ENCODE measurements at places on chromosomes 6 and 20.

- no peak for DNase-seq
These were observed 107.9 kb upstream of the CARMIL1 start for GRCh38 chr6:25171301-25171700.

- DNase-seq = no peak
These were observed 13.1 kb downstream of the ZNF341 start for GRCh38 chr20:33744773-33745385.

DNA sequence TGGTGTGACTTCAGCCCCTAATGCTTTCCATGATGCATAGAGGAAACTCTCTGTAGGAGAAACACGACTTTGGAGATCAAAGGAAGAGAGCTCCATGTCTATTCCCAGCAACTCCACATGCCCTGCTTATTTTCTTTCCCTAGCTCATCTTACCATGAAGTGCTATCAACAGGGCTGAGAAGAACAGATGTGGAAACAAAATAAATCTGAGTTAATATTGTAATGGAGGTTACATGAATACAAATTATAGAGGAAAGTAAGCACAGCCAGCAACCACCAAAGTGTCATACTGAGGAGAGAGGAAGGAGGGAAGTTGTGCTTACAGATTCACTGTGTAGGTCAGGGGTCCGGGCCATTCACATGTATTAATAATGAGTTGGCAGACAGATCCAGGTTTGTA lies 157.5 kb downstream of the RFPL4B start:
- DNase-seq = no peak

DNA sequence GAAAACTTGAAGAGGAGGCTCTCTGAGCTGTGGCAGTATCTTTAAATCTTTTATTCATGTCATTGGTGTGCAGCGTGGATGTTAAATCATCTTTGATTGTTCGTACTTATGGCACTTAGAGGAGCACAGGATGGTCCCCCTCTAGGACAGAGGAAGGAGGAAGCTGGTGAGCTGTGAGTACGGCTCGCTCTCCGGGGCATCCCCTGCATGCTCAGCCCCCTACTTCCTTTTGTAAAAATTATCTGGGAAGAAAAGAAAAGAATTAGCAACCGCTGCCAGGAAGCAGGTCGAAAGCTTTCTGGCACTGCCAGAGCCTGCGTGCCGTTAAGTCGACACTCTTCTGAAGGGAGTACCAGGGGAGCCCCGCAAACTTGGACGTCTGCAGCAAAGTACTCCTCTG lies 158.5 kb downstream of the SYNDIG1 start:
- DNase-seq = no peak

- DNase-seq = no peak
These were observed 26.2 kb downstream of the BCAS1 start for GRCh38 chr20:54044156-54044555.

DNA sequence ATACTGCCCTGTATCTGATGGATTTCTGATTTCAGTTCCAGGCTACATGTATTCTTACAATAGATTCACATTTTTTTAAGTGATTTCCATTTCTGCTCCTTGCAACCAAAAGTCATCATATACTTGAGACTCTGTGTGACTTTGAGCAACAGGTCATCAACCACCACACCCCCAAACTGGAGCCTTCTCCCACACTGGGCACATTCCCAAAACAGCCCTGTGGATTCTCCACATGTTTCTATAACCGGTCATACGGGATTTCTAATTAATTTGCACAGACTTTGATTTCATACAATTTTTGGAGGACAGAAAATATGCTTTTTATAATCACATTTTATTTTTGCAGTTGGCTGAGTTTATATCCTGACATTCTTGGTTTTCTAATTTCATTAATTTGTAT lies 317.2 kb upstream of the ID4 start:
- DNase-seq = no peak

- no peak for DNase-seq
These were observed 64.5 kb upstream of the HIVEP1 start for GRCh38 chr6:11947575-11947974.

- DNase-seq = no peak
These were observed 160.3 kb downstream of the MEI4 start for GRCh38 chr6:77813090-77813489.

GRCh38 chr20:49699200-49699992 lies 14.3 kb downstream of the B4GALT5 start:
- DNase-seq = no peak

GRCh38 chr20:22566876-22567658 lies 17.3 kb downstream of the FOXA2 start:
- no peak for DNase-seq

DNA sequence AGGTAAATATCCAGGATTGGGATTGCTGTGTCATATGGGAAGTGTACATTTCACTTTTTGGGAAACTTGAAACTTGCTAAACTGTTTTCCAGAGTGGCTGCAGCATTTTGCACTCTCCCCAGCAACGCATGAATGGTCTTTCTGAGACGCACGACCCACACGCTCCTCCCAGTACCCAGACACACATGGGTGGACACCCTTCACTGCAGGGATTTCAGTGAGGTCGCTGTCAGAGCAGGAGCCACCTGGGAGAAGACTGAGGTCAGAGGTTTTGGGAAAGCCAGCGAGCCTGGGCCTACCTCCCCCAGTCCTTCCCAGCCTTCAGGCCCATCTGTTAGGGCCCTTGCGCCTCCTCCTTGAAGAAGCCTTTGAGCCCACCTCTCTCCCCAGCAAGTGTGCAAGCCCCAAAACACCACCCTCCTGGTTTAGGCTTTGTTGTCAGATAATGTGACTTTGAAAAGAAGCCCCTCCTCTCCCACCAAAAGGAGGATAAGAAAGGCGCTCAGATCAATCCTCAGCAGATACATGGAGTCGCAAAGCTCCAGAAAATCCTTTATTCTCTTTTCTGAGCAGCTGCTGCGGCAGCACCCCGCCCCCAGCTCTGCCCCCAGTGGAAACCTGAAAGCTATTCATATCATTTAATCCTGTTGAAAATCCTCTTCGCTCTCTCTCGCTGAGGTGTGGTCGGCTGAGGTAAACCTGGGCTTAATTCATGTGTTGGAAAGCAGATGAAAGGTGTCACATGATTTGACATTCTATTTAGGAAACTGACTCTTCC lies 12.7 kb upstream of the JAG1 start:
- no peak for DNase-seq

GRCh38 chr6:161135695-161136591 lies 137.9 kb downstream of the AGPAT4 start:
- no peak for DNase-seq

DNA sequence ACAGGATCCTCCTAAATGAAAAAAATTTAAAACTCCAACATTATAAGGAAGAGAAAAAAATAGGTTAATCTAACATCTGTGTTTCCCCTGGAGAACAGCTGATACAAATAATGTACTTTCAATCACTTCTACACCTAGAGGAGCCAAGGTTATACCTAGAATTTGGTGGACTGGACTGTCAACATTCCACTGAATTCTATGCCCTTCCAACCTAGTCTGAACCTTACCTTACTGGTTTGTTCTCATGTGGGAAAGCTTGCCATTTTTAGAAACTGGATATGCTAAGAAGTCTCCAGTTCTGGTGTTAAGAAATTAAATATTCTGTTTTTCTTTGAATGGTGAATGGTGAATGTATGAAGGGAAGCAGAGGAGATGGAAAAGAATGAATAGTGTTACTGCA lies 162.4 kb downstream of the DST start:
- DNase-seq = no peak

DNA sequence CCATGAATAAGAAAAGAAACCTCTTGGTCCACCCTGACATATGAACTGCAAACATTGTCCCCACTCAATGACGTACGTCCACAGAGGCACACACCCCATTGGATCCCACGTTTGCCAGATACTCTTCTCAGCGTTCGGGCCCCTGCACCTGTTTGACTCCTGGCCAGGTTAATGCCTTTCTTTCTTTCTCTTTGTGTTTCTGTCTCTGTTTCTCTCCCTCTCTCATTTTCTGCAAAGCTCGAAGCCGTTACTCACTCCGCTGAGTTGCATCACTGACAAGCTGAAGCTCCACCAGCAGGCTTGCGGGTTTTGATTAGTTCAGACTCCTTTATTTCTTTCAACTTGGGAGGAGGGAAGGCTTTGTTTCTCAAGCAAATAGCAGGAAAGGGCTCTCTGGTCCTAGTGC lies 135.5 kb upstream of the SUPT3H start:
- no peak for DNase-seq

DNA sequence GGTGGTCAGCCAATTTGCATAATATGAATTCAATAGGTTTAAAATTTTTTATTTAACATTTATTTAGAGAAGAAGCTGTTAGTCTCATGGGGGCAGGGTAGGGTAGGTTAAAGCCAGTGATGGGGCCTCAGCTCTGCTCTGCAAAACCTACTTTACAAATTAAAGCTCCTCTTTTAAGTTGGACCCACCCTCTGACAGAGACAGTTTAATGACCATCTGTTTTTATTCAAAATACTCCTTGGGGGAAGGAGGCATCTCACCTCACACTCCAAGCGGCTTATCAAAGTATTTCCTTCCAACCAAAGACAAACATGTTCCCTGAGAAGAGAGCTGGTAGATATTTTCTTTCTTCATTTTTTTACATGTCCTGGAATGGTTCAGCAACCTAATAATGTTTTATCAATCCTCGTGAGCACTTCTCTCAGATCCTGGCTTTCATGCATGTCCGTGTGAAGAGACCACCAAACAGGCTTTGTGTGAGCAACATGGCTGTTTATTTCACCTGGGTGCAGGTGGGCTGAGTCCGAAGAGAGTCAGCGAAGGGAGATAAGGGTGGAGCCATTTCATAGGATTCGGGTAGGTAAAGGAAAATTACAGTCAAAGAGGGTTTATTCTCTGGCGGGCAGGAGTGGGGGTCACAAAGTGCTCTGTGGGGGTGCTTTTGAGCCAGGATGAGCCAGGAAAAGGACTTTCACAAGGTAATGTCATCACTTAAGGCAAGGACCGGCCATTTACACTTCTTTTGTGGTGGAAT lies 184.7 kb downstream of the GJA1 start:
- DNase-seq = no peak

- DNase-seq = no peak
These were observed 170.0 kb downstream of the VEGFA start for GRCh38 chr6:43940071-43940392.

- DNase-seq = no peak
These were observed 423.5 kb upstream of the SLC35B3 start for GRCh38 chr6:8858854-8859331.

DNA sequence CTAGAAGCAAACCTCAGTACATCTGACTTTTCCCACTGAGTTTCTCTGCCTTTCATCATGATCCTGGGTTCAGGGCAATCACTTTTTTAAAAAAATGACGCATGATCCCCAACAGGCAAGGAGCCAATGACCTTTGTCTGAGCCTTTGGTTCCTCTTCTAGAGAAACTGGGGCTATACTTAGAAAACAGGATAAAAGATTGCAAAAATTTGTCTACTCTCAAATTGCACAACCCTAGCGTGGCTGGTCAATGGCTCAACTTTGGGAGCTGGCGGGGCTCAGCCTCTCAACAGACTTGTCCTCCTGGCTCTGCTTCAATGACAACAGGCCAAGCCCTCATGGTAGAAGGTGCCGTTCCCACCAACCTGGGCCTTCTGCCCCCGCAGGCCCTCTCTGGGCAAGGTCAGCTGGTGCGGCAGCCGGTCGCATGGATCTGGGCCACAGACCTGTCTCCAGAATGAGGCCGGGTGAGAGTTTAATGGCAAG lies 48.7 kb downstream of the PDYN start:
- DNase-seq = no peak

DNA sequence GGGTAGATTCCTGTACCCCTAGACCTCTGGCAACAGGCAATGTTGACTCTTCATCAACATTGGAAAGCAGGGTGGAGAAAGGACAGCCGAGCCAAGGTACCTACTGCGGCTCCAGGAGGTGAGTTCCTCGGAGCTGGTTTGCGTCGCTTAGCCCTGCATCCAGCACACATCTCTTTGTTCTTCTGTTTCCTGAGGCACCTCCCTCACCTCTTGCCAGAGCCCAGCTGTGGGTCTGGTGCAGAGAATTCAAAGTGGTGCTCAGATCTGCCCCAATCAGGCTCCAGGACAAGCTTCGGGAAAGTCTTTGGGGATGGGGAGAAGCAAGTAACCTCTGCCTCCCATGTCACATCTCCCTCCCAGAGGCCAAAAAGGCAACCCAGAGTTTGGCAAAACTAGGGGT lies 2.2 kb downstream of the KCNG1 start:
- DNase-seq = no peak

- no peak for DNase-seq
These were observed 235.9 kb upstream of the SUPT3H start for GRCh38 chr6:45613656-45614055.

- no peak for DNase-seq
These were observed 22.4 kb downstream of the SASH1 start for GRCh38 chr6:148365041-148365440.

GRCh38 chr6:17311595-17312311 lies 30.6 kb downstream of the RBM24 start:
- no peak for DNase-seq

- DNase-seq = no peak
These were observed 718.7 kb upstream of the ADGRB3 start for GRCh38 chr6:67916399-67916798.

DNA sequence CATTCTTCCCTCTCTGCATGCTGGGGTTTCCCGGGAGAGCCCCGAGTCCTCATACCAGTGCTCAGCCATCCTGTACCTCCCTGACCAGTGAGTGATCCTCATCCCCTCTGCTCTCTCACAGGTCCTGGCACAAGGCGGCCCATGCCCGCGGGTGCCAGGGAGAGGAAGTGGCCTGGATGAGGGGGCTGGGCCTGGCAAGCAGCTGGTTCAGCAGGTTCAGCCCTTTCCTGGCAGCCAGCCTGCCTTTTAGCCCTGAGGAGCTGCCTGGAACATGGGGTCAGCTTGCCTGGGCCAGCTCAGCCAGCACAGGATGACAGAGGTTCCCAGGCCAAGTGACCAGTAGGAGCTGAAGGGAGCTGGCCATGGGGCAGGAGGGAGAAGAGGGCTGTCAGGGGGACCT lies 10.9 kb downstream of the MOCS1 start:
- no peak for DNase-seq

Measured in cortex of kidney (tissue), 1 donor.